Left kidney (tissue), 8 donors: ENCODE measurements at places on chromosomes 4 and X. TPM values are rescaled to one million over a fixed set of nuclear protein-coding genes. Genes with fewer than 3 reads are reported as not detected.

XK gene
- polyA plus RNA-seq: 1.1 TPM

SLC2A9 gene
- polyA plus RNA-seq: 10.3 TPM

TLR6 gene
- polyA plus RNA-seq: 1.0 TPM

FMR1NB gene
- not detected for polyA plus RNA-seq
